ENCODE measurements at places on chromosomes 5 and 9.

- no peak for DNase-seq
Measured at GRCh38 chr5:175551266-175551665, 72.9 kb downstream of the SFXN1 start.

DNA sequence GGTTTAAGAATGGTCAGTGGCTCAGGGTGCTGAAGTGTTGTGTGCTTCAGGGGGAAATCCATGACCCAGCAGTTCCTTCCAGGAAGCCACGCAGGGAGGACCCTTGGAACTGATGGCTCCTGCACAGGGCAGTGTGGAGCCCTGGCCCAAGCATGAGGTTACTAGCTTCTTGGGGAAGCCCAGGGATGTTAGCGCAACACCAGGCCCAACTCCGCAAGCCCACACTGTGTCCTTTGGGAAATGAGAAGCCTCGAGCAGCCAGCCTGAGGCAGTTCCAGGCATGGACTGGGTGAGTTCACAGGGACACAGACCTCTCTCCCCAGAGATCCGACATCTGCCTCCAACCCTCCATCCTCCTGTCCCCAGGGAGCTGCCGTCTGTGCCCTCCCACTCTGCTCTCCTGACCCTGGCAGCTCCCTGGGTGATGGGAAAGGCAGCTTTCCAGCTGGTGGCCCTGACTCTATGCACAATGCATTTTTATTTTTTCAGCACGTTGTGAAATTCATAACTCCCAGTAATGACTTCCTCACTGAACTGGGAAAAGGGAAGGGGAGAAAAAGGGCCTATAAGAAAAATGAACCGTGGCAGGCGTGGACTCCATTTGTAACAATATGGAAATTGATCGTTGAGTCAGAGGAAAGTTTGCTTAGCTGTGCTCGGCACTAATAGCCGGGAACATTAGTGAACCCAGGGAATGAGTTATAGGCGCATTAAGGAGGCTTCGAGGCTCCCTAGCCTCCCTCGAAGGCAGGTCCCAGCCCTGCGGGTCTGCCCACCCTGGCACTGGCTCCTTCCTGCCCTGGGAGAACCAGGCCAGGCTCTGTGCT lies 34.1 kb downstream of the LMX1B start:
- DNase-seq = no peak

- no peak for DNase-seq
Measured at GRCh38 chr5:173265433-173265832, 30.4 kb upstream of the NKX2-5 start.

DNA sequence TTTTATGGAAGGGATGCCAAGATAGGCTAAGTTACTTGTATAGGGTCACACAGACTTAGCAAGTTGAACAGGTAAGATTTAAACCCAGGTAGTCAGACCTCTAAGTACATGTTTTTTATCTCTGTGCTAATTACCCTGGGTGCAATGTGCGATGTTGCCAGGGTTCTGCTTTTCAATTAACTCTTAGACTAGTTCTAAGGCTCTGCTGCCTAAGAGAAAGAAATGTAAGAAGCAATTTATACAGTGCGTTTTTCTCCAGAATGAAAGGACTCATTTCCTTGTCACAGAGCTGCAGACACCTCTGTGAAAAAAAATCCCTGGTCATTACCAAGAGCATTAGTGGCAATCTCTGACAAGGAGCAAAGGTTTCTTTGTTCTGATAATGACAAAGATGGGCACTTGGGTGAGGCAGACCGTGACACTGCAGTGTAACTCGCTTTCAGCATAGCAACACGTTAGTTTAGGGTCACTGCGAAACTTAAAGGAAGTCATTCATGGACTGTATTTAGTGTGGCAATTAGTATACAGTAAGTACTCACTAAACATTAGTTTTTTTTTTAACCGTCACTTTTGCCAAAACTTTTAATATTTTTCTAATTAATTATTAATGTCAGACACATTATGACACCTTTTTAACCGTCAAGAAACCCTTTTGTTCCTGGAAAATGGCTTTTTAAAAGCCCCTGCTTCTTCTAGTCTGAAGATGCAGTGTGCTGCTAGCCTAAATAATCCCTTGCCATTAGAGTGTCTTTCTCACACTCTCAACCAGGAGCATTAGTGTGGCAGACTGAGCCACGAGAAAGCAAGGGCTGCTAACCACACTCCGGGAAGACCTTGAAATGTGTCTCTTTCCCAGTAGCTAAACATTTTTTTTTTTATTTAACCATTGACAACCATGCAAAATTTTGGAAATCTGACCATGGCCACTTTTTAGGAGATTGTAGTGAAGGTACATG lies 520.0 kb upstream of the C9orf72 start:
- DNase-seq = peak; percentile 38

- DNase-seq = peak; percentile 79
Measured at GRCh38 chr5:125198270-125198974, 452.0 kb upstream of the ZNF608 start.

- DNase-seq = no peak
Measured at GRCh38 chr9:16207161-16207560, 654.3 kb downstream of the CCDC171 start.

DNA sequence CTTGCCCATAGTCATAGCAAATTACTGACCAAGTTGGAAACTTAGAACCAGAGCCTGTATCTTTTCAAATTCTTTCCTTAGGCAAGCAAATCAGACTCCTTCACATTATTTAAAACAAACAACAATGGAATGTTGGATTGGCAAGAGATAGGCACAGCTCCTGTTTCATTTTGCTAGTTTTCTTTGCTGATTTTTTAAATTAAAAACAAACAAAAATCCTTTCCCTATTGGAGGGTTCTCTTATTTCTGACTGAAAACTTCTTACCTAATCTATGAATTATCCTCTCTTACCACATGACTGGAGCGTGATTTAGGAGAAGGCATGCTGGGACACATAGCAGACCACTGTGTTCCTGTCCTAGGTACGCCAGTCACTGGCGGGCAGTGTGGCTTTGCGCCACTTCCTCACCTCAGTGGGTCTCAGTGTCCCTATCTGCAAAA lies 63.0 kb downstream of the TTC39B start:
- no peak for DNase-seq

DNA sequence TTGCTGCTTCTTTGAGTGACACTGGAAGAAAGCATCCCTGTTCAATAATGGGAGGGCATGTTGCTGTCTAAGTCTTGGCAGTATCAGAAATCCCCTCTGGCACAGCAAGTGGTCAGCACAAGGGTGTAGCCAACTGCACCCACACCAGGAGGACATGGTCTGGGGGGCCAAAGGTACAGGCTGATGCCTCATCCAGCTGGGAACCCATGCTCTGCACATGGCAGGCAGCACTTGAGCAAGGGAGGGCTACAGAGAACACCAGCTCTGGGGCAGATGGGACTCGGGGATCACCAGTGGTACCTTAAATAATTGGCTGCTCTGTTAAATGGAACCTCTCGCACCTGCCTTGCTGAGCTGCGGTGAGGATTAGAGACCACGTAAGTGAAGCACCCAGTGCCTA lies 265.2 kb downstream of the SYK start:
- DNase-seq = no peak

- no peak for DNase-seq
Measured at GRCh38 chr5:60958088-60958487, 13.1 kb downstream of the NDUFAF2 start.

DNA sequence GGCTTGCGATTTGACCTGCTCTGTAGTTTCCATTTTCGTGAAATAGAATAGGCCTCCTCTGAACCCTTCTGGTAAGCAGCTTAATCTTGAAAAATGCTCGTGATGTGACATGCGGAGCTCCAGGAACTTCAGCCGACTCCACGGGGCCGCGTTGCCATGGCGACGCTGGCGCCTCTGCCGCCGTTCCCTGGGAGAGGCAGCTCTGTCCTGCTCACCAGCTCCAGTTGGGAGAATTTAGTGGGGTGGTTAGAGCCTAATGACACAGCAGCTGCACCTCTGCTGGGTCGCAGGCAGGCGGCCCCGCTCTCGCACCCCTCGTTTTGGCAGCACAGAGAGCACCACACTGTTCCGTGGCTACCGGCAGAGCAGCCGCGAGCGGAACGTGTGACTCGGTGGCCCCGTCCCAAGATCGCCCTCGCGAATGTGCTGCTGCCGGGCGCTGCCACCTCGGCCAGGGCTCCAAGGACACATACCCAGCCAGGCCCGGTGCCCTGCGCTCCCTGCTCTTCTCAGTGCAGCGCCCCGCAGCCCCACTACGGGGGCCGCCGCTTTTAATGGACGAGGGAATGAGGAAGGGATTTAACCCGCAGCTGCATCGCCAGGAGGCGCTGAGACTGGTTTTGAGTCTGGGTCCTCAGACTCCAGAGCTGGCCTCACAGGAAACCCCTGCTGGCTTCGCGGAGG lies 131.2 kb upstream of the LMX1B start:
- DNase-seq = no peak

- no peak for DNase-seq
Measured at GRCh38 chr9:77764894-77765780, 117.0 kb upstream of the GNA14 start.

DNA sequence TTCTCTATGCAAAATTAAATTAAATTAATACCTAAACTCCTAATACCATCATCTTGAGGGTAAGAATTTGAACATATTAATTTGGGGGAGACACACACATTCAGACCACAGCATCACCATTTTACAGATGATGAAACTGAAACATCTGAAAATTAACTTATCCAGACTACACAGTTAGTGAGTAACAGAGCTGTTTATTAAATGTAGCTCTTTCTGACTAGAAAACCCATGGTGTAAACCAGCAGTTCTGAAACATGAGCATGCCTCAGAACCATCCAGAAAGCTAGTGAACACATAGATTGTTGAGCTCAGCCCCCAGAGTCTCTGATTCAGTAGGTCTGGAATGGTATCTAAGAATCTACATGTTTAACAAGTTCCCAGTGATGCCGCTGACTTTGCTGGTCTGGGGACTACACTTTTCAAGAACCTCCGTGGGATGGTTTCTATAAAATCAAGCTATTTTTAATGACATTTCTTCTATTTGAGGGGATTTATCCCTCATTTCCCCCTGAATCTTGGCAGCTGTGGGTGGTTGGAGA lies 113.5 kb downstream of the RORB start:
- no peak for DNase-seq

DNA sequence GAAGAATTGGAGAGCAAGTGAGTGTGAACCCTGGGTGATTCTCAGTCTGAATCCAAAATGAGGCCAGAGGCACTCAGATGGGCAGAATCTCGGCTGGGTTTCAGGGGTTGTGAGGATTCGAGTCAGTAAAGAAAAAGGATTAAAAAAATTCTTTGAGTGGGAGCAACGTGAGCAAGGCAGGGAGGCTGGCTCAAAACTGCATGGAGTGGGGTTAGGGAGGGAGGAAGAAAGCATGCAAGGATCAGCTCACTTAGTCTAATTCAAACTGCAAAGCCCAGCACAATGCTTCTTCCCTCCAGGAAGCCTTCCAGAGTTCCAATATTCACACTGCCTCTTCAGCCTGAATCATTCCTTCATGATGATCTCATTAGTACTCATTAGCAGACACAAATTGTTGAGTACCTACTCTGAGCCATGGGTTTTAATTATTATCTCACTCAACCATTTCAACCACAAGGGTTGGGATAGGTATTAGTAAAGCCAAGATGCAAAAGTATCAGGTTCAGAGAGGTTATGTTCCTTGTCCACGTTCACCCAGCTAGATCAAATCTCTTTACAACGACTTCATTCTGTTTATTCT lies 95.8 kb downstream of the BRINP1 start:
- DNase-seq = no peak

GRCh38 chr9:5879419-5880181 lies 11.1 kb upstream of the MLANA start:
- no peak for DNase-seq

DNA sequence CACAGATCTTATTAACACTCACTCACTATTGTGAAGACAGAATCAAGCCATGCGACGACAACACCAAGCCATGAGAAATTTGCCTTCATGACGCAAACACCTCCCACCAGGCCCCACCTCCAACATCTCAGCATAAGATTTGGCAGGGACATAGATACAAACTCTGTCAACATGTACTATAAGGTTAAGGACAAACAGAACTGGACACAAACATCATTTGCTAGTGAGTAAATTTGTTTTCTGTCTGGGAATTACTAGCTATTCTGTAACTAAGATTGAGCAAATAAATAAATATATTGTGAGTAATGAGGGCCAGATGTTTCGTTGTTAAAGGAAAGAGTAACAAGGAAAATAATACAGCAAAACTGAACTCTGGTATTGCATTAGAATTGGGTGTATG lies 15.7 kb upstream of the KCNN2 start:
- DNase-seq = no peak

GRCh38 chr9:536597-537511 lies 304.6 kb upstream of the DMRT1 start:
- peak; percentile 44 for DNase-seq

DNA sequence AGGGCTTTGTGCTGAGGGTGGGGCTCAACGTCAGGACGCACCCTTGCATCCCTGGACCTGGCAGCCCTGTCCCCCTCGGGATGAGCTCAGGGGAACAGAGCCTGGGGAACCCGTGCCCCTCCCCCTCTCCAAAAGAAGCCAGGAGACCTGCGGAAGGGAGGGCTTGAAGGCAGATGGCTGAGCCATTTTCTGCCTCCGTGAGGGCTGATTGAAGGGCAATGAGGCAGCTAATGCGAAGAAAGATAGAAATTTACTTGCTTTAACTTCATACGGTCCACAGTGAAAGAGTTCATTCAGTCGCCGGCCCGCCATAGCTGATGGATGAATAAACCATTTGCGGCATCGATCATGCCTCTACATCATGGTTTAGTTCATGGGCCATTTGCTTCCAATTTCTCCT lies 28.8 kb downstream of the ASS1 start:
- DNase-seq = no peak

DNA sequence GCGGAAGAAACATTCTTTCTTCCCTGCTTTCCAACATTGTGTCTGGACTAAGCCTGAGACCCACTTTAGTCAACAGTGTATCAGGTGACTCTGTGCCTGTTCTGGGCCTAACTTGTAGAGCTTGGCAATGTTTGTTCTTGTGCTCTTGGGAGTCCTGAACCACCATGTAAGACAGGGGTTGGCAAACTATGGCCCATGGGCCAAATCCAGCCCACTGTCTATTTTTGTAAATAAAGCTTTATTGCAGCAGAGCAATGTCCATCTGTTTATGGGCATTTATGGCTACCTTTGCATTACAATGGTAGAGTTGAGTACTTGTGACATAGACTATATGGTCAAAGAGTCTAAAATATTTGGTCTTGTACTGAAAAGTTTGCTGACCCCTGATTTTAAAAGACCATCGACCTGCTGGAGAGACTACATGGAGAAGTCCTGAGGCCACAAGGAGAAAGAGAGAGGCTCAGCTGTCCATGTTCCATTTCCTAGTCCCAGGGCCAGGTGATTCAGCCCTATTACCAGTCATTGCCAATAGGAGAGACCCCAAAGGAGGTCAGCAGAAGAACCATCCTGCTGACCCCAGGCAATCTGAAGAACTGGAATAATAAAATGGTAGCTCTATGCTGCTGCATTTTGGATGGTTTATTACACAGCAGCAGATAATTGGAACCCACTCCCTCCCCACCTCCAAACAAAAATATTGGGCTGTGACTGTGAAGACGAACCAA lies 211.3 kb downstream of the AUH start:
- DNase-seq = no peak

GRCh38 chr9:69385581-69386033 lies 60.6 kb downstream of the ENTREP1 start:
- DNase-seq = peak; percentile 8

DNA sequence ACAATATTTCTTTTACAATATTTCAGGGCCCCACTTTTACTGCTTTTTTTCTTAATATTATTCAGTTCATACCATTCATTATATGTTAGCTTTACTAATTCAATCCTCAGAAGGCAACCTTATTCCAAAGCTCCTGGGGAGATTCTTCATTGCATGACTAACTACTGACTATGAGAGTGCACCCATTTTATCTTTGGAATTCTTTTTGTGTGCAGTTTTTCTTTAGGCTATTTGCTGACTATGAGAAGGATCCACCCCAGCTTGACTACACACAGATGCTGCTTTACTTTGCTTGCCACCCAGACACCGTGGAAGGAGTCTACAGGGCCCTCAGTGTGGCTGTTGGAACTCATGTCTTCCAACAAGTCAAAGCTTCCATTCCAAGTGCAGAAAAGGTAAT lies 56.9 kb upstream of the IL7R start:
- DNase-seq = no peak

Measured in NCI-H1436 treated with DMSO at 0.1 percent for 48 hours (cell line).